Stimulated activated CD8-positive, alpha-beta memory T cell treated with anti-CD3 and anti-CD28 coated beads, Interleukin-12 subunit alpha, Interleukin-12 subunit beta, amount 100 ng/mL, for 1 hour (primary cell): ENCODE measurements at places on chromosomes 6 and 20.

GRCh38 chr20:45338121-45339030, 9.8 kb downstream of the SDC4 start:
- DNase-seq: no peak

GRCh38 chr20:37943501-37944455, 40.9 kb downstream of the VSTM2L start:
- DNase-seq: no peak

DNA sequence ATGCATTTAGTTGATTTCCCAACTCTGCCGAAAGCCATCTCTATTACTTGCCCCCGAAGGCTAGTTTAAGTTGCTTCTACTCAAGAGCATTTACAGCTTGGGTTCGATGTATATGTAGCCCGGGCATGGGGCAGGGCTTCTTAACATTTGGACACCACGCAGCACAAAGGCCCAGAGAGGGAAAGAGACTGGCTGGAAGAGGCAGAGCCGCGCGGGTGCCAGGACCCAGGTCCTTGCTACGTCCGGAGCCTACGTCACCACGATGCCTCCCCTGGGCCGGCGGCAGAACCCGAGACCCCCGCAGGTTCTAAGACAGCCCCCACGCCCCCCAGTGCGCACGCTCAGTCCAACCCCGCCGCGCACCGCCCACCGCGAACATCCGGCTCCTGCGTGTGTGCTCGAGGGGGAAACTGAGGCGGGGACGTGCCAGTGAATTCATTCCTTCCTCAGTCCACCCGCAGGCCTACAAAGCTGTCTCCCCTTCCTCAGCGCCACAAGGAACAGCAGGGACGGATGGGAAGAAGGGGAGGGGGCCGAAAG, 367 bp upstream of the PCIF1 start:
- DNase-seq: peak; percentile 32

GRCh38 chr20:38199501-38200390, 34.7 kb upstream of the TGM2 start:
- no peak for DNase-seq

DNA sequence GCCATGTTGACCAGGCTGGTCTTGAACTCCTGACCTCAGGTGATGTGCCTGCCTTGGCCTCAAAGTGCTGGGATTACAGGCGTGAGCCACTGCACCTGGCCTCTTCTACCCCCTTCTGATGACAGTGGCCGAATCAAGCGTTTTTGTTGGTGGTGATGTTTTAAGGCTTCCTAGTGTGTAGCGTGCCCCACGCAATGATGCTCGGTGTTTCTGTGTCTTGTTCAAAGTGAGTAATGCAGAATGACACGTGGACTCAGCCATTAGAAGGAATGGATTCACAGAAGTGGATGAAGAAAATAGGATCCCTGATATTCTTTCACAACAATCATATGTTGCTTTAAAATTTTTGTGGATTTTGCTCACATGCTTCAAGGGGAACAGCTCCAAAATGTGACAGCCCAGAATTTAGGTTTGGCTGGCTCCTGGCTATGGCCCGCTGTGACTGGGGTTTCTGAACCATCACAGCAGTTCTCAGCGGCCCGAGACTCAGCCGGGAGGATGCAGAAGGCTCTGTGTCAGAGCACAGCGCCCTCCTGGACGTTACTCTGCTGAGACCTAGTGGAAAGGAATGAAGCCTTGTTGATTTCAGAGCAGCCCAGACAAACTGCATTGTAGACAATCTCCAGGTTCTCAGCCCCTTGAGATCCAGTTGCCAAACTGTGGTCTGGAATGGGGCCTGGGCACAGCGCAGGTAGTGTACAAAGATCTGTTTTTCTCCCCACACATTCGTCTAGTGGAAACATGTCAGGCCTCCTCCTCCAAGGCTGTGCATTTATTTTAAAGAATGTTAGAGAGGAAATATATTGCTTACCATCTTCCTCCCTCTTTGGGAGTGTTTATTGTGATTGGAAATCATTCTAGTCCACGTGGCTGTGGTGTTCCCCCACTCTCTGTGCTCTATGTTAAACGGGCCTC, 57.6 kb upstream of the TIAM2 start:
- DNase-seq: no peak

DNA sequence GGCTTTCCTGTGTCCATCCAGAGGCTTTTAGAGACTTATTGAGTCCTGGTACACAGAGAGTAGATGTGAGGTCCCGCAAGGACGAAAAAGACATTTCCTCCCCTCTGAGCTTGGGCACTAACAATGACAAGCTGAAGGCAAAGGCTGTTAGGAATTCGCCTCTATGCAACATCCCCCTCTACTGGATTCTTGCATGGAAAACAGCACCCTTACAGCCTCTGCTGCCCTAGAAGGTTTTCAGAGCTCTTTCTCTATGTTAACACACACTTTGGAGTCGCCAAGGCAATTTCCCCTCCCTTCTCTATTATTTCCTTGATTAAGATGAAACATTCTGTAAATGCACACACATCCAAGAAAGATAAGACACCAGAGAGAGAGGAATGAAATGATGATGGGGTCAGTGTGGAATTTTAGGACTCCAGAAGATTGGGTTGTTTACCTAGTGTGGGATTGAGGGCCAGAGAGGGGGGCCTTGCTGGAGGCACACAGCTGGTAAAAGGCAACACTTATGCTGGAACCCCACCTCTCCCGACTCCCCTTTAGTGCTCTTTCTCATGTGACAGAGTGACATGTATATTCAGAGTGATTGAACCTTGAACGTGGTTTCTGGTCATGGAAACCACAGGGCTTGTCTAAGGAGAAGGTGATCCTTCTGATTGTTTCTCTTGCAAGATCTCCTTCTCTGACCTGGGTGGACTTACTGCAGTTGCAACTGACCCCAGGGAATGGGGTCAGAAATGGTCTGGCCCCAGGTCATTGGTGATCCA, 300.7 kb downstream of the CLIC5 start:
- DNase-seq: peak; percentile 26

GRCh38 chr6:36142971-36143838, 12.9 kb downstream of the MAPK13 start:
- DNase-seq: no peak

DNA sequence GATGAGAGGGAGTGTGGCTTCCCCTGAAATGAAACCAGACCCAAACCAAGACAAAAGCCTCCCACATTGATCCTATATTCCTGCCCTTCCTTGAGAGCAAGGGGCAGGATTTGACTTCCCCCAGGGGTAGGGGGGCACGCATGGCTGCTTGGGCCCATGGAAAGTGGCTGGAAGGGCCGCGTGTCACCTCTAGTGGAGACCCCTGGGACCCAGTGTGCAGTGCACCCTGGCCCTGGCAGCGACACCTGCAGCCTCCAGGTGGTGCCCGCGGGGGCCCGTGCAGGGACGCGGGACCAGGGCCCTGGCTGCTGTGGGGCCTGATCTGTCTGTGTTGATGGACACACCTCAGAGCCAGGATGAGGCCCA, 18.0 kb upstream of the SLCO4A1 start:
- no peak for DNase-seq

- no peak for DNase-seq
Observed at GRCh38 chr6:108518714-108519576, 41.8 kb upstream of the FOXO3 start.

GRCh38 chr20:17014756-17015366, 212.0 kb upstream of the PCSK2 start:
- no peak for DNase-seq

DNA sequence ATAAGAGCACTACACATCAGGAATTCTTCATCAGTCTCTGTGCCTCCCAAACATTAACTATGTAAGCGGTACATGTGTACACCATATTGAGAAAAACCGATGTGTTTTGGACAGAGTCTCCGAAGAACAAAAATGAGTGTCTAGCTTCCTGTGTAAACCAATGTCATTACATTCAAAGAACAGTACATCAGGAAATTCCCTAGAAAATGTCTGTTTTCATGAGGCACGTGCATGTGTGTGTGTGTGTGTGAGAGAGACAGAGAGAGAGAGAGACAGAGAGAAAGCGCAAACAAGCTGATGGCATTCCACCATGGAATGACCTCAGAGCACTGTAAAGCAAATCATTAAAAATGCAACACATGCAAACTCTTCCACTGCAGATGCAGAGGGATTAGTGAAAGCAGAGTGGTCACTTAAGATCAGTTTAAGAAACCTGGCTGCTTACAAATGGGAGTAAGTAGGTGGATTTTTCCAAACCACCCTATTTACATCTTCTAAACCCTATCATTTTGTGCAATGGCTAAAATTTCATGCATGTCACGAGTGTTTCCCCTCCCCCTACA, 133.9 kb downstream of the HIVEP2 start:
- no peak for DNase-seq

DNA sequence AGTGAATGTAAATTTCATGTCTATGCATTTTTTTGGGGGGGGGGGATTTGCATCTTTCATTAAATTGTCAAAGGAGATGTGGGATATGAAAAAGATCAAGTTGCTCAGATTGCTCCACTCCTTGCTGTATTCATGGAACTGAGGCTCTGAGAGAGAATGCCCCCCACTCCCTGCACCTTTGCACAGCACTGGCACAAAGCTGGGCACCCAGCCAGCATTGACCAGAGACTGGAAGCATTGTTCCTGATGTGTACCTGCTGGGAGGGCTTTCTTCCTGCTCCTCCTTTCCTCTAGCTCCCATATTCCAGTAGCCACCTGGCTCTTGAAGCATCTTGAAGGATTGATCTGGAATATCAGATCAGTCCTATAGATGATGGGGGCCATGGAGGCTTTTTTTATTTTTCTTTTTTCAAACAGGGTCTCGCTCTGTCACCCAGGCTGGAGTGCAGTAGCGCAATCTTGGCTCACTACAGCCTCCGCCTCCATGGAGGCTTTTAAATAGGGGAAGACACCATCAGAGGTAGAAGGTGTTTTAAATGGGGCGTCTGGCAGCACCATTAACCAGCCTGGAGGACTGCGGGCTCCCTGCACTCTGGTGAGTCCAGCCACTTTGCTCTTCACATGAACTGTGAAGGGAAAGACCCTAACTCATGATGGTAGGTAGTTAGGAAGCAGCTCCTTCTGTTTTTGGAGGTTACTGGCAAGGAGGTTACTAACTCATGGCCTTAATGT, 10.9 kb downstream of the DUSP15 start:
- no peak for DNase-seq

GRCh38 chr6:105839266-105839665, 246.9 kb upstream of the PRDM1 start:
- no peak for DNase-seq
